ENCODE measurements at places on chromosomes 7 and 10.

GRCh38 chr7:146875981-146876380, 759.4 kb downstream of the CNTNAP2 start:
- DNase-seq: no peak

DNA sequence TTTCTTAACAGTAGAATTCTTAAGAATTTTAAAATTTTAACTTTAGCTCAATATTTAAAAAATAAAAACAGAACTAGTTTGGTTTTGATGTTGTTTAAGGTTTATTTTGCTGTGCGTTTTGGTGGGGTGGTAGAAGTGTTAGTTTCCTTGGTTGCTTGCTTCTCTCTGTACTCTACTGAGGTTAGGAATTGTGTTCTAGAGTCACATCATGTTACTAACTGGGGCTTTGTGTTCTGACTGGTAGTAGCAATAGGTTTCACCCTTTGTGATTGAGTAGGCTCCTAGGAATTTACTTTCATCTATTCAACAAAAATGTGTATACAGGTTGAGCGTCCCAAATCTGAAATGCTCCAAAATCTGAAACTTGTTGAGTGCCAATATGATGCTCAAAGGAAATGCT, 99.5 kb downstream of the ZEB1 start:
- no peak for DNase-seq

- DNase-seq: no peak
These were observed 148.8 kb downstream of the CHN2 start for GRCh38 chr7:29343399-29343798.

- DNase-seq: no peak
These were observed 2.5 kb upstream of the MEST start for GRCh38 chr7:130489140-130489983.

GRCh38 chr10:116684781-116685180, 57.6 kb downstream of the HSPA12A start:
- DNase-seq: no peak

GRCh38 chr7:46003896-46004875, 83.1 kb upstream of the IGFBP3 start:
- no peak for DNase-seq

- DNase-seq: no peak
These were observed 21.7 kb downstream of the IMPDH1 start for GRCh38 chr7:128388145-128388485.

GRCh38 chr10:50951365-50951764, 65.9 kb upstream of the A1CF start:
- no peak for DNase-seq

- no peak for DNase-seq
These were observed 8.5 kb downstream of the LRIT2 start for GRCh38 chr10:84216834-84217233.

GRCh38 chr7:1590476-1590875, 20.6 kb upstream of the PSMG3 start:
- DNase-seq: no peak

DNA sequence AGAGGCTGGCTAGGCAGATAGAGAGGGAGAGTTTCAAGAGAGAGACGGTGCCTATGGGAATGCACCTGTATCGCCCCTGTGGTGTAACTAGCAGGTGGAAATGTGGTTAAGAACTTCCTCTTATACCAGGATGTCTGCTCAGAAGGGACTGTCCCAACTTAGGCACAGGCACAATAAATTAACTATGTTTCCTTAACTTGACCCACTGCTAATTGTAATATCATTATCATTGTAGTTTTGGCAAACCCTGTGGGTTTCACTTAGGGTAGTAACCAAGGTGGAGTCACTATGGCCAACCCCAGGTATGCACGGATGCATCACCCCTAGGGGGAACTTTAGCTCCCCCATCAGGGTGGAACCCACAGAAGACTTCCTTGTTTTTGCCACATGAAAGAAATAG, 455.7 kb downstream of the DGKB start:
- DNase-seq: no peak

GRCh38 chr7:134362587-134363483, 46.1 kb upstream of the SLC35B4 start:
- DNase-seq: no peak

DNA sequence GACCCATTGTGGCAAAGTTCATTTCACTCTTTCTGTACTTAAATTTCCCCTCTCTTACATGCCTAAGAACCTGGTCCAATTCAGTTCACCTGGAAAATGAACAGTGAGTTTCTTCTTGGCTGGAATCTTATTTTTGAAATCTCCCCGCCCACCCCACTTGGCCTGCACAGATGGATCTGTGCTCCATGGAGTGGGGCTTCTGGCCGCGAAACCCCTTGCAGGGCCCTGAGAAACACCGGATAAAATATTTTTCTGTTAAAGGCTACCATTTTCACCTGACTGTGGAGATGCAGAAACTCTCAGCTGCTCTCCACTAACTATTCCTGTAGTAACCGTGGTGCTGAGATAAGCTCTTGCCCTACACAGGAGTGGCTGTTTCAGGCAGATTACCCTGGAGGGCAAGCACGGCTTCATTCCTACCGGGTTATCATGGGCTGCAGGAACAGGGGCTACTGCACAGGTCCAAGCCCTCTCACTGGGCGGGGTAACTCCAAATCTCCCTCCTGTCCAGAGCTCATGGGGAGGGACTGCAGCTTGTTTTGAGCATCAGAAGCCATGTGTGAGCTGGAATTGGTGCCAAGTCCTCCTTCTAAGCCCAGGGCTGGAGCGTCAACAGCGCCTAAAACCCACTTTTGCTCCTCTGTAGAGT, 118.9 kb downstream of the PRPF18 start:
- no peak for DNase-seq

DNA sequence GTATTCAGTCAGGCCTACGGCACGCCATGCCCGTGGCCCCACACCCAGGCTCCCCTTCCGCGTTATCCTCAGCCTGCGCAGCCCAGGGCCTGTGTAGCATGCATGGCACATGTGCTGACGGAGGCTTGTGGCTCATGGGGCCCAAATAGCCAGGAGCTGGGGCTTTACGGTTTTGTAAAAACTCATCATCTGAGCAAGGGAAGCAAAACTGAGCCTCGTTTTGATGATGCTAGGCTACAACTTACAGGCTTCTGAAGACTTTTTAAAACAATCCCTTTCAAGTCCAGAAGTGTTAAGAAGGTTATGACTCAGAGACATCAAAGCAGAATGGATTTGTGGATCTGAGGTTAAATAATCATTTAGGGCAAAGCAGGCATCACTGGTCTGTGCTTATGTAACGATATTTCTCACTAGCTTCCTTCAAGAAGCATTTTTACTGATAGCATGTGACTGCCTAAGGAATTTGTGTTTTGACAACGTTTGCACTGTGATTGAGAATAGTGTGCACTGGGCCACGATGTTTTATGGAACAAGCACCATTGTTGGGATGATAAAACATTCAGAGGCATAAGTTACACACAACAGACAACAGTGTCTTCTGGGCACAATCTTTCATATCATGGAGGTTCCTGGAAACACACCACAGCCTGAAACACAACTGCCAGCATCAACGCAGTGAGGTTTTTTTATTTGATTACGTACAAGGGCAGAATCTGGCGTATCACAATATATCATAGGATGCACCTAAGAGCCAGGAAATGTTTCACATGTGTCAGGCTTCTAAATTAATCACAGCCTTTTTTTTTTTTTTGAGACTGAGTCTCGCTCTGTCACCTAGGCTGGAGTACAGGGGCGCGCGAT, 274.3 kb downstream of the CCDC3 start:
- DNase-seq: no peak

GRCh38 chr10:26857991-26858706, 2.6 kb downstream of the ABI1 start:
- no peak for DNase-seq

DNA sequence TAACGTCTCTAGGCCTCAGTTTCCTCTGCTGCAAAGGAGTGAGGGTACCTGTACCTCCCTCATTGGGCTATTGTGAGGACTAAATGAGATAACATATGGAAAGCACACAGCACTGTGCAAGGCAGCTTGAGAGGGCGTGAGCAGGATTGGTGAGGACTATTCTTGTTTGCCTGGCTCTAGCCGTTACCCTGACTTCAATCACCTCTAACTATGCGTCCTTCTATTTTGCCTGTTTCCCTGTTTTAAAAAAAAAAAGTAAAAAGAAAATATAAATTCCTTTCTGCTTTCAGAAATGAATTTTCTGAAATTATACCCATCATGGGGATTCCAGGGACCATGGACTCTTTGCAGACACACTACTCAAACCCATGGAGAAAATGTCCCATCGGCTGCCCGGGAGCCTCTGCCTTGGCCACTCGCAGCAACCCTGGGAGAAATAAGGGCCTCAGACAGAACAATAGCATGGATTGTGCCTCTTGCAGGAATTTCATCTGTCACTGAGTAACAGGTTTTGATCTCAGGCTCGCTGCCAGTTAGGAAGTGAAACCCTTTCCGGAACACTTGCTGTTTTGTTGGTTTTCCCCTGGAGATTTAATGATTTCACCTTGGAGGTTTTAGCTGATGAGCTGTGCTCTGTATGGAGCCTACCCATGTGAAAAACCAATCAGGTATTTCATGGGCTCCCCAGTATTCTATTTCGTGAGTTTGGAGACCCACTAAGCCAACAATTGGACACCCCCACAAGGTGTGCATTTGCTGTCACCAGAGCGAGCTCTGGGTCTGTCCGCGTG, 55.6 kb downstream of the STEAP1B start:
- peak; percentile 34 for DNase-seq

GRCh38 chr10:97103316-97104080, 82.3 kb downstream of the SLIT1 start:
- DNase-seq: no peak

GRCh38 chr10:50788951-50789945, 49.5 kb downstream of the ASAH2B start:
- no peak for DNase-seq

- DNase-seq: no peak
These were observed 18.2 kb upstream of the CALD1 start for GRCh38 chr7:134761266-134761665.

DNA sequence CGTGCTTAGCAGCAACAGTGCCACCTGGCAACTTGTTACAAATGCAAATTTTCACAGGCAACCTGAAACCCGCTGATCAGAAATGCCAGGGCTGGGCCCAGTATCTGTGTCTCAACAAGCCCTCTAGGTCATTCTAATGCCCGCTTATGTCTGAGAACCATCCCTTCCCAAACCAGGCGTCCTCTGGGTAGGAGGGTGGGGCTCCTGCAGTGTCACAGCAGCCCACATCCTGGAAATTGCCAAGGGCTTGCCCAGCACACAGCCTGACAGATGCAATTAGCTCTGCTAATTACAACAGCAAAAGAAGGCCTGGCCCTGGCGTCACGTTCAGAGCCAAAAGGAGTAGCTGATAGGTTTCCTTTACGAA, 15.9 kb downstream of the ITPRIP start:
- no peak for DNase-seq

DNA sequence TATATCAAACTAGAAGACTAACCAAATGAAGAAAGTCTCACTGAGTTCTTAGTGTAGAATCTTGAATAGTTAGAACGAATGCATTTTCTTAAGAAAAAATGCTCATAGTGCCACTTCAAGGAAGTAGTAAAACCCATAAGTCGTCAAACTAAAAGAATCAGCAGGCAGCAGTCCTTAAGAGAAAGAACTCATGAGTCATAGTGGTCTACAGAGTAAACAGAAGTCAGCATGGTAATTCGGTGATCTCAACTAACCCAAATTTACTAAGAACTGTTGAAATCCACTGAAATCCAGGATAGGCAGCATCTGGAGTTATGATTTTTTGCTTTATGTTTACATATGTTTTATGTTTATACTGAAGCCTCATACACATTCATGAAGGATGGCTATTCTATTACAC, 256.2 kb downstream of the LHFPL3 start:
- DNase-seq: no peak

DNA sequence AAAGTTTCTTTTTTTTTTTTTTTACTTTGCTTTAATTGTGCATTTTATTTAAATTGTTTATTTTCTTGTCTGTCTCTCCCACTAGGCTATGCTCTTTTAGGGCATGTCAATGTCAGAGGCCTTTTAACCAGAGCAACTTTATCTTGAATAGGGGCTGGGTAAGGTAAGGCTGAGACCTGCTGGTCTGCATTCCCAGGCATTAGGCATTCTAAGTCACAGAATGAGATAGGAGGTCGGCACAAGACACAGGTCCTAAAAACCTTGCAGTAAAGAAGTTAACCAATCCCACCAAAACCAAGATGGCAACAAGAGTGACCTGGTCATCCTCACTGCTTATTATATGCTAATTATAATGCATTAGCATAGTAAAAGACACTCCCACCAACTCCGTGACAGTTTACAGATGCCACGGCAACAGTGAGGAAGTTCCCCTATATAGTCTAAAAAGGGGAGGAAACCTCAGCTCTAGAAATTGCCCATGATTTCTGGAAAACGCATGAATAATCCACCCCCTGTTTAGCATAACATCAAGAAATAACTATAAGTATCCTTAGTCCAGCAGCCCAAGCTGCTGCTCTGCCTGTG, 47.0 kb upstream of the FRMD4A start:
- DNase-seq: no peak

All from substantia nigra (tissue), 51 donors.